ENCODE measurements at places on chromosomes 5 and 9.

- DNase-seq = peak; percentile 7
These were observed 125.7 kb downstream of the NIPBL start for GRCh38 chr5:37002176-37002751.

DNA sequence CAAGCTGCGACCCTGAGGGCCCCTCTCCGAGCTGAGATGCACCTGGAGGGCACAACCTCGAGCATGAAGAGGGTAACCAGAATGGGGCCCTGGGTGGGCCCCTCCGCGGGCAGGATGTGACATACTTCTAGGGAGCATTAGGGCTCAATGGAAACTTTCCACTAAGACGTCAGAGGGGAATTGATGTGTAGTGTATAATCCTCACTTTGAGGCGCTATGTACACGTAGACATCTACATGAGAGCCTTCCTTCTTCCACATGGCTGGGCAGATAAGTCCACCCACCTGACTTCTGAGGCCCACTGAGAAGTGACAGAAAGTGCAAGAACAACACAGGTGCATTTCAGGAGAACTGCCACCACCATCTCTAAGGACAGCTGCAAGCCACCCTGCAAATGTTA lies 61.0 kb downstream of the DAP start:
- peak; percentile 95 for DNase-seq

DNA sequence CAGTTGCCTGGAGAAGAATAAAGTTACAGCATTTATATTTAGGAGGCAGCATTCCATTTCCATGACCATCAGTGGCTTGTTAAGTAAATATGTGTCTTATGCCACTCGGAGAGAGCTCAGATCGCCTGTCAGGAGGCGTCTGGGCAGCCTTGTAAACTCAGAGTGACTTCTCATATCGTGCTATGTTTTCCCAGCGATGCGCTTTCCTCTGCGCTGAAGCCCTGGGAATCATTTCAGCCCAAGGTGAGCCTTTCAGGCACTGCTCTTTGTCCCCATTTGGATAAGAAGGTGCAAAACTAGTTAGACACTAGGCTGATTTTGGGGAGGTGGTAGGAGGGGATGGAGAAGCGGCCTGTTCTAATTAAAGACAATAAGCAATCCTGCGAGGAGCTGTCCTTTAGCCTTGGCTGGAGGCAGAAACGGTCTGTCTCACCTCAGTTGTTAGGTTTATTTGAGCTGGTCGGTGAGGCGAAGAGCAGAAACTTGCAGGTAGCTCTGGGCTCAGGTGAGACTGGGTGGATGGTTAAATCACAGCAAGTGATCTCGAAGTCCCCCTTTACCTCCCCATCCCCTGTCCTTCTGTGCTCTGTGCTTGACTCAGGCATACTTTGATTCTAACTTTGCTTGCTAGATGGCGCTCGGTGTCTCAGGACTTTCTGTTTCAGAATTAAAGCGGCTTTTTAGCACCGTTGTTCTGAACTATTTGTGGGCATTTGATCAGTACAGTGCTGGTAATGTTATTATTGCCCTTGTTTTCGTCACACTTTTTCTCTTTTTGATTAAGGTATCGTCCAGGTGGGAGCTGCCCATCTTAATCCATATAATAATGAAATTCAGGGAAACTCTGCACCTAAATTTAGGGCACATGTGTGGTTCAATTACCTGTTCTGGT lies 24.6 kb downstream of the NR2F1 start:
- peak; percentile 74 for DNase-seq

DNA sequence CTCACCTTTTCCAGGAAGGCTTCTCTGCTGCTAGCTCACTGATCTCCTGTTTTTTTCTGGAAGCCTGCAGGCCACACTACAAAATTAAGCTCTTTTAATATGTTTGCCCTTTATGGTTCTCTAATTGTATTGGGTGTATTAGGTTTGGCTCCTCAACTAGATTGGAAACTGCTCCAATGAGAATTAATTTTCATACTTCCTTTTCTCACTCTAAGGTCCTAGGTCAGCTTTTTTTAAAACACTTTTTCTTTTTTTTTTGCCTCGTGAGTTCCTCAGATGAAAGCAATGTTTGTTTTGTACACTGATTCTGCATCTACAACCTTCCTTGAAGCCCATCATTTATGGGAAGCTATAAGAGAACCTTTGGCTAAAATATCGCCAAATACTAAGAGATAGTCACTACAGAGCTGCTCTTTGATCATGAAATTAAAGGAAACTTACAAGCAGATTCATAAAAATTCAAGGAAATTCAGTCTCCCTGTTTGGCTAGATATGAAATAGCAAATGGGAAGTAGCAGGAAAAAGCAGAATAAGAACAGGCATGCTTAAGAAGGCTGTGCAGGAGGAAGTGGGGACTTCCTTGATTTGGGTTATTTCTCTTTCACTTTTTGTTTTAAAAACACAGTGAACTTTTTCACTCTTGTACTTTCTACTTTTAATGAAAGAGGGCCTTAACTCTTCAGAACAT lies 55.2 kb upstream of the FYB1 start:
- DNase-seq = peak; percentile 9

DNA sequence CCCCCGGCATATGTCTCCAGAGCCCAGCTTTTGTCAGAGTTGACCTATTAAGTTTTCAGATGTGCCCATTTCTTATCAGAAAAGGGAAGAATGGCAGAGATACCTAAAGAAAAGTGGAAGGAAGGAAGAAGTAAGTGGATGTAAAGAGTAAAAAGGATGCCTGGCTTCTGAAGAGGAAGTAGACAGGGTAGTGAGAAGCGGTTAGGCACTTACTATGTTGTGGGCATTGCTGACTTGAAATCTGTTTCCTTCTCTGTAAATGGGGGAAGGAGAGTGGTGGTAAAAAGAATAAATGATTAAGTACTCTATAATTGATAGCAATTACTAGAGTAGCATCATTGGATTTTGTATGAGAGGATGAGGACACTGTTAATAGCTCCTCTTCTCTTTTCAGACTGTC lies 9.9 kb downstream of the ANP32B start:
- DNase-seq = no peak

DNA sequence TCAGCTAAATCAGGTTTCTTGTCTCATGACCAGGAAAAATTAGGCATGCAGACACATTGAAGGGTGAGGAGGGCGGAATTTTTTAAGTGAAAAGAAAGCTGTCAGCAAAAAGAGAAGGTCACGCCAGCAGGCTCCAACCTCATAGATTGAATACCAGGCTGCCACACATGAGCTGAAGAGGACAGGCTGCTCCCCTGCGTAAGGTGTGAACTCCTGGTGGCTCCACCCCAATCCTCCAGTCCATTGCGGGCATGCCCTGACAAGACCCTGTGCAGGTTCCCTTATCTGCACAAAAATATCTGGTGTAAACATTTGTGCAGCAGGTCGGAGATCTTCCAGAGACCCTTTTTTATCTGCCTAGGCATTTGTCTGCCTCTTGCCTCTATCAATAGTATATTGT lies 22.9 kb upstream of the TEX10 start:
- no peak for DNase-seq

- no peak for DNase-seq
These were observed 173.3 kb downstream of the RMI1 start for GRCh38 chr9:84153885-84154284.

- no peak for DNase-seq
These were observed 461.0 kb downstream of the NR2F1-AS1 start for GRCh38 chr5:93120051-93120450.

- DNase-seq = no peak
These were observed 139.5 kb downstream of the ATPSCKMT start for GRCh38 chr5:10110228-10110627.

DNA sequence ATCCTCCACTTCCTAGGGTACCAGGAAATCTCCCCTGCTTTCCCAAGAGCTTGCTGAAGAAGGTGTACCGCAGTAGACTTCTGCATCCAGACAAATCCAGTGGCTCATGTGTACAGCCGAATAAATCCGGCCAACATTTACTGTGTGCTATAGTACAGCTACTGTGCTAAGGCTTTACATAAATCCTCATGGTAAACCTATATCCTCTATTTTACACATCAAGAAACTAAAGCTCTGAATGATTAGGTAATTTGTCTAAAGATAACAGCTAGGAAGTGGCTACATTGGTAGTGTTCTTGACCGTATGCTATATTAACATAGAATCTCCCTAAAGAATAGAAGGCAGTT lies 511 bp upstream of the WDR41 start:
- DNase-seq = no peak

DNA sequence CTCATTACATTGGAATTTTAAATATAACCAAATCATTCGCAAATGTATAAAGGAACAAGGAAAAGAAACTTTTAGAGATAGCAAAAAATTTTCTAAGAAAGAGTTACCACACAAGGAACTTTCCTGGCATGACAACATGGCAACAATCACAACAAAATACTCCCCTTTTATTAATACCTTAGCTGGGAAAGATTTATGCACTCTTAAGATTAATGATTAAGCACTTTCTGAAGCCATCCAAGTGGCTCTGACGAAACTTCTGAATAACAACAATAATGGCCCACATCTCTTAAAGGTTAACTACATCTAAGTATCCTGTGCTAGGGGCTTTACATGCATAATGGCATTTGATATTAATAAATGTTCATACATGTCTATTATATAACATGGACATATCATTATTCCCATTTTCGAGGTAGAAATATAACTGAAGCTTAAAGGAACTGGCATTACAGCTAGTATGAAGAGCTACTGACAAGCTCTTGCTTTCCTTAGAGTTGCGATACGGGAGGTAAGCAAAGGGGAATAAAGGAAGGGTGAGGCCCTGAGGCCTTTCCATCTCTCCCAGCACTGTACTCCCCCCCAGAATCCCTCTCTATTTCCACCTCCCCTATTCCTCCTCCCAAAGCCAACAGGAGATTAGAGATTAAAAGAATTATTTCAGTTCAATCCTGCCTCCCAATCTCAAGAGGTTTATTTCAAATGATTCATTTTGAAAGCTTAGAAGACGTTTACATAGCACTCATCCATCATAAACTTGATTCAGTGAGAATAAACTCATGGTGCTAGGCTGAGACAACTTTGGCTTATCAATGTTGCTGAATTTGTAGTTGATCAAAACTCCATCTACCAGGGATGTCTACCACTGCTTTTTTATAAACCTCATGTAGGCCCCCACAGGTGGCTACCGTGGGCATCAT lies 9.6 kb downstream of the MTMR12 start:
- DNase-seq = no peak

GRCh38 chr9:37301042-37301853 lies 121.2 kb upstream of the GRHPR start:
- DNase-seq = peak; percentile 85

- no peak for DNase-seq
These were observed 56.6 kb downstream of the GNAQ start for GRCh38 chr9:77975036-77975435.

DNA sequence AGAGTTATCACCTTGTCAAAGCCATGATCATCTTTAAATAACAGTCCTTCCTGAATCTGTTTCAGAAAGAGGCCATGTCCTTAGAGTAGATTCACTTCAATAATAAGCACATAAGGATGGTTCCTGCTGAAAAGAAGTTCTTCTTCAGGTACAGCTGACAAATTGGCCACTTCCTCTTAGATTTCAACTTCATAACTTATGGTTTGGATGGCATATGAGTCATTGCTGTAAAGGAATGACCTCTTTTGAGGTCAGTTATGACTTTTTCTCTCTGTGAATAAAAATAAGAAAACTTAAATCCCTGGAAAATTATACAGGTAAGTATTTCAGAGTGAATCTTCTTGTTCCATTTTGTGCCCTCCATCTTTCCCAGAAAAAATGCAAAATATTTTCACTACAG lies 555.3 kb upstream of the ZNF462 start:
- no peak for DNase-seq

- DNase-seq = no peak
These were observed 144.2 kb upstream of the RAI14 start for GRCh38 chr5:34511915-34512314.

GRCh38 chr5:15321776-15322175 lies 178.2 kb upstream of the FBXL7 start:
- no peak for DNase-seq

- DNase-seq = no peak
These were observed 72.6 kb downstream of the MVB12B start for GRCh38 chr9:126399251-126399650.

DNA sequence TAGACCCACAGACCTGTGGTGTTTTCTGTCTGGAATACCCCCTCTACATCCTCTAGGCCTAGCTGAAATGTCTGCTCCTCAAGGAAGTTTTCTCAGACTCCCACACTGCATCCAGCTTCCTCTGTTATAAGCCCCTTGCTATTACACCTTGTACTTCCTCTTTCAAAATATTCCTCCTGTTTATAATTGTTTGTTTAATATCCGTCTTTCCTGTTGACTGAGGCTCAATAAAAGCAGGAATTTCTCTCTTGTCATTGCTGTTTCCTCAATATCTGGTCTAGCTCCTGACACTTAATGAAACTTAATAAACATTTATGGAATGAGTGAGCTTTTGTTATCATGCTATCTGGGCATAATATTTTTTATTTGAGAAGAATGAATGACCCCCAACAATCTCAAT lies 34.1 kb upstream of the IQGAP2 start:
- DNase-seq = no peak

GRCh38 chr9:35746583-35746982 lies 2.4 kb downstream of the GBA2 start:
- DNase-seq = no peak

DNA sequence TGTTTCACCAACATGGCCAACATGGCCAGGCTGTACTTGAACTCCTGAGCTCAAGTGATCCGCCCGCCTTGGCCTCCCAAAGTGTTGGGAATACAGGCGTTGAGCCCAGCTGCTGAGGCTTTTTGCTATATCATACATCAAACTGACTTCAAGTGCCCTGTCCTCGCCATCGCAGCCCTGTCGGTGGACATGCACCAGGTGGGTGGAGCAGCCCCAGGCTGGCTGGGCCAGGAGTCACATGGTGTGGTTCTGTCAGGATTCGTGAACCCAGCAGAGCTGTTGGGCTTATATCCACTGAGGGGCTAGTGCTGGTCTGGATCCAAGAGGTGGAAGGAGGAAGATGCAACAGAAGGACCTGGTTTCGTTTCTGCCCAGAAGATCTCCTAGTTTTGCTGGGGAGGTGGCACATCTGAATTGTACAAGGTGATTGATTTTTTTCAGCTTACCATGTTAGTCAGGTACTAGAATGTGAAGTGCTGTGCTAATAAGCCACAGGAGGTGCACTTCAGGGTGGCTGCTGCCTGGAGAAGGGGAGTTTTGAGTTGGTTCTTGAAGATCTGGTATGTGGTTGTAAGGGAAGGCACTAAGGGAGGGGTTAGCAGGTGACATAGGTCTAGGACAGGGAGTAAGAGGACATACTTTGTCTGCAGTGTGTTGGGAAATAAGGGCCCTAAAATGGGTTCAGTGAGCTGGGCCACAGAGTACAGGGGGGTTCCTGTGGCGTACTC lies 16.1 kb downstream of the PCBD2 start:
- no peak for DNase-seq

DNA sequence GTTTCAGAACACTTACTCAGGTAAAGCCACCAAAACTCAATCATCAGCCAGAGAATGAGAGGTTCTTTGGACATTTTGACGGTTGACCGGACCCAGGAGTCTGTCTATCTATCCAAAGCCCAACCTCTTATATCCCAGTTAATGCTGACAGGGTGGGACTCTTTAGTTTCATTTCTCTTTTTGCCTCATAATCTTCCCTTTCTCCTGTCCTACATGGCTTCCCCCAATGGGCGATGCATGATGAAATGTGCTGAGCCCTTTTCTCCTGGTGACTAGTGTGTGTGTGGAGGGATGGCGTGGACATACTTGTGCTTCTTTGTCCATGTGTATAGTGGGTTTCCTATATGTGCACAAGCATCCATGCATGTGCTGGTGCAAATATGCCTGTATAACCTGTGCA lies at the start of gene TIMD4:
Gene TIMD4 (minus strand): TSS at position 102 of the 400 bp plus-strand sequence. CDS start 28 bp downstream, at position 74.
- DNase-seq = no peak

- DNase-seq = peak; percentile 3
These were observed 869.0 kb downstream of the TLE4 start for GRCh38 chr9:80440724-80441123.
